ENCODE measurements at places on chromosomes 6 and 20.

GRCh38 chr6:8174571-8174970 lies 72.2 kb upstream of the EEF1E1 start:
- DNase-seq: no peak

GRCh38 chr6:136411025-136411325 lies 121.3 kb upstream of the BCLAF1 start:
- DNase-seq: no peak

DNA sequence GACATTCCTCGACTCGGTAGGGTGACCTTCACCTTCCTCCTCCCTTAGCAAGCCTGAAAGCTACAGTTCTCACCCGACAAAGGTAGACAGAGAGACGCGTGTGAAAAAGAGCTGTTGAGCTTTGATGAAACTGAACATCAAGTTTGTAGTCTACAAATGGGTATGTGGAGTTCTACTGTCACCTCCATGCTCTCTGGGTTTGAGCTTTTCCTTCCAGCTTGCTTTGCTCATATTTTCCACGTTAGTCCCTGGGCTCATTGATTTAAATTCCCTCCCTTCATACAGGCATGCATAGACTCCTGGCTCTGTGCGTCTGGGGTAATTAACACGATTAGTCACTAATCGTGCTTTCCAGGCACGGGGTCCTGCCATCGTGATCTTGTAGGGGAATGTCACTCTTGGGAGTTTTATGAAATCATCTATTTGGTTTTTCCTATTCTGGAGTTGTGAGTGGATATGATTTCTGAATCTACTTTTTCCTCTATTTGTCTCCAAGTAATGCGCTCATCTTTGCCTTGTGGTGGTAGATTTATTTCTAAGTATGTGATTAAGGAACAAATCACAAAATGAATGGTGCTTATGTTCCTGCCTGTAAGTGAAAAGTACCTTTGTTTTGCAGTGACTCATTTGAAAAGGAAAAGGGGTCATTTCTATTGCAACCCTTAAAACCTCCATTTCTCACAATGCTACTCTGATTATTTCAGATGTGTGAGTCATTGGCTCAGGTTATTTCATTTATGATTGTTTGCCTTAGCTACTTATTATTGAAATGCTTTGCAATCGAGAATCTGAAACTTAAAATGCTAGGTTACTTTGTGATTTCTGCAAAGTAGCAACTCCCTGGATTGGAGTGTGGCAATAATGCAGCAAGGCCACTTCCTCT lies 154.6 kb downstream of the ZDHHC14 start:
- no peak for DNase-seq

DNA sequence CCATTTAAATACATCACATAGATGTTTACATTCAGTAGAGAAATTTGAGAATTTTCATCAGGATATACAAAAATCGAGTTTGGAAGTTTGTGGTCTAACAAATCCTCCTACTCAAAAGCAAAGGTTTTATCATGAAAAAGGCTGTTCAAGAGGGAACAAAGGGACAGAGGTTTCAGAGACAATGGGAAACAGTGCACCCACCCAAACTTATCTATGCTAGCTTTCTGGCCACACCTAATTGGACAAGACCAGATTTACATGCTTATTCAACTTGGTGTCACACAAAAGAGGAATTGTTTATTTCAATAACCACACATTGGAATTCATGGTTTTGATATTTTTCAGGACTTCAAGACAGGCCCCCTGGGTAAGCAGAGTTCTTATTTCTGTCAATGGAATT lies 28.4 kb upstream of the RSPO3 start:
- DNase-seq: no peak

GRCh38 chr6:154370545-154370944 lies 13.9 kb upstream of the IPCEF1 start:
- no peak for DNase-seq

Measured in T-cell (primary cell).